ENCODE measurements at places on chromosomes 6 and 20.

- DNase-seq, result no peak
Observed at GRCh38 chr20:62632575-62633090, 9.7 kb upstream of the SLCO4A1 start.

DNA sequence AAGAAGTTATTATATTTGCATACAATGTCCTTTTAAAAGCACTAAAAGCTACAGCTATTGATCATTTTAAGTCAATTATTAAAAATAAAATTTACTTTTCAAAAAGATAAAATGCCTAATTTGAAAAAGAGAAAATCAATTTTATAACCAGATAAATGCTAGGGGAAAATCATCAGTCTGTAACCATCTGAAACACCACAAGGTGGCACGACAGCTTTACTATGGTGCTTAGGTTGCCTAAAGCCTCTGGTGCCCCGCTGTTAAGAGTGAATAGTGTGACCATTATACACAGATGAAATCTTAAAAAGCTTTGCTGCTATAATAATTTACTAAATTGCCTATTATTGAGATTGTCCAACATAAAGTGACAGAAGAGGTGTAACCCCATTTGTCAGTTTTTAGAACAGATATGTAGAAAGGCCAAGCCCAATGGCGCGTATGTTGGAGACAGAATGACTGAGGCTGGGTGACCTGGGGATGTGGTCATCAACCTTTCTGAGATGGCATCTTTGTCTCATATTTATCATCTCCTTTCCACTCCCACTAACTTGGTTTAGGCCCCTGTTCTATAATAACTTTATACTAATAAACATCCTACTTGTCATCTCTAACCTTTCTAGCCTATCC is 100.8 kb downstream of the MOXD1 start:
- DNase-seq, result no peak

GRCh38 chr6:42742116-42742894 is 3.6 kb downstream of the TBCC start:
- peak; percentile 15 for DNase-seq

DNA sequence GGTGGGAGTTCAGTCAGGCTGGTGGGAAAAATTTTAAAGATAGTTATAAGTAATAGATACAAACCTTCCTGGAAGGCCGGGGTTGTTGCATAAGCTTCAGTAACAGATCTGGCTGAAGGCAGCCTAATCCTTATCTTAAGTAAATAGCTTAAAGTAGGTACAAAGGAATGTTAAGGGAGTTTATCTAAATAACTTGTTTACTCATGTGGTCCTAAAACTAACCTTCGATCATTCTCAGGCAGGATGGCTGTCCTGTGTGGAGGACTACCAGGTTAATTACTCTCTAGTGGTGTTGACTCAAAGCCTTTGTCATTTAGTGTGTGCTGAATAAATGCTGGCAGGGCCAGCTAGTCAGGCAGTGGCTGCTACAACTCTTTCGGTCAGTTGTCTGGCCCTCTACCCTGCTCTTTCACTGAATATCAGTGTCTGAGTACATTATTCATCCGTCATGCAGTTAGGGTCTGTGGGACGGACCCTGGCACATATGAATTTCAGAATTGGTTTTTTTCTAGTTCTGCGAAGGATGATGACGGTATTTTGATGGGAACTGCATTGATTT is 131.6 kb upstream of the TAB2 start:
- no peak for DNase-seq

- DNase-seq, result no peak
Observed at GRCh38 chr6:151655099-151655498, 152.4 kb upstream of the ESR1 start.

DNA sequence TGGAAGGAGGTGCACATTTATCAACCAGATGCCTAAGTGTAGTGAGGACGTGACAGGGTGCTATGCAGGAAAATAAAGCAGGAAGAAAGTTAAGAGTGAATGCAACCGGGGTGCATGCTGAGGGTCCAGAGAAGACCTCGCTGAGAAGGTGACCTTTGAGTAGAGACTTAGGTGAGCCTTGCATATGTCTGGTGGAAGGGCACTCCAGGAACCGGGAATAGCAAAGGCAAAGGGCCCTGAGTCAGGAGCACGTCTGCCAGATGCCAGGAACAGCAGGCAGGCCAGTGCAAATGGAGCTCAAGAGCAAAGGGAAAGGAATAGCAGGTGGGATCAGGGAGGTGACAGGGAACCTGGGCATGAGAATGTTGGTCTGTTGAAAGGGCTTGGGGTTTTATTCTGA is 445.5 kb downstream of the PREX1 start:
- DNase-seq, result no peak

- no peak for DNase-seq
Observed at GRCh38 chr6:69647726-69648125, 149.1 kb downstream of the LMBRD1 start.

- no peak for DNase-seq
Observed at GRCh38 chr6:93580446-93580845, 161.1 kb upstream of the EPHA7 start.

DNA sequence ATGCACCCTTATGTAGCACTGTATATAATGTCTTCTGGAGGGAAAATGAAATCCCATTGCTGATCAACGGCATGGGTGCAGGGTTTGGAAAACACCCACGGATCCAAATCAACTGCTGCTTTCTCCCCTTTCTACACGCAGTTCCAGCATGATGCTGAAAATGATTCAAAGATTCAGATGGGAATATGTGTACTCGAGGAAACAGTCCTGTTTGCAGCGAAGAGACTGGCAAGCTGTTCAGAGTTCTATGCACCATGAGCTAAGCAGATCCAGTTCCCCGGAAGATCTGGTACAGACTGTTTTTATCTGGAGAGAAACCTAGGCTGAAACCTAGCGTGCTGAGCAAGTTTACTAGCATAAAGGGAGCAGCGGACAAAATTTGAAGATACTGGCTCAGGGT is 47.9 kb upstream of the CDH4 start:
- DNase-seq, result no peak

DNA sequence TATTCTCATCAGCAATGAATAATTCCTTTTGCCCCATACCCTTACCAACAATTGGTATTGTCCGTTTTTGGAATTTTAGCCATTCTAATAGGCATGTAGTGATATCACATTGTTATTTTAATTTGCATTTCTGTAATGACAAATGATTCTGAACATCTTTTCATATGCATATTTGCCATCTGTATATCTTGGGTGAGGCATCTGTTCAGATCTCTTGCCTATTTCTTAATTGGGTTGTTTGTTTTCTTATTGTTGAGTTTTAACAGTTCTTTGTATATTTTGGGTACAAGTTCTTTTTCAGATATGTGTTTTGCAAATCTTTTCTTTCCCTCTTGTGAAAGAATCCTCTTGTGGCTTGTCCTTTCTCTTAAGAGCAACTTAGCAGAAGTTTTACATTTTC is 69.6 kb downstream of the ZNF292 start:
- no peak for DNase-seq

DNA sequence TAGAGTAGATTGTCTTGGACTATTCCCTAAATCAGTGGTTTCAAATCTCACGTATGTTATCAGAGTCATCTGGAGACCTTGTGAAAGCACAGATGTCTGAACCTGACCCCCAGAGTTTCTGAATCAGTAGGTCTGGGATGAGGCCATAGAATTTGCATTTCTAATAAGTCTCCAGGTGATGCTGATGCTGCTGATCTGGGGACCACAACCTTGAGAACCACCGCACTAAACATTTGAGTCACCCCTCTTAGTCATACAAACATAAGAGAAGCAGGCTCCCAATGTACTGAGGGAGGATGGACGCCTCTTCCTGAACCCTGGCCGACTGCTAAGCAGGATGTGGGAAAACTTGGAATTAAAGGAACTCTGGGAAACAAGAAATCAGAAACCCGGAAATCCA is 187.8 kb upstream of the PRDM1 start:
- DNase-seq, result no peak

DNA sequence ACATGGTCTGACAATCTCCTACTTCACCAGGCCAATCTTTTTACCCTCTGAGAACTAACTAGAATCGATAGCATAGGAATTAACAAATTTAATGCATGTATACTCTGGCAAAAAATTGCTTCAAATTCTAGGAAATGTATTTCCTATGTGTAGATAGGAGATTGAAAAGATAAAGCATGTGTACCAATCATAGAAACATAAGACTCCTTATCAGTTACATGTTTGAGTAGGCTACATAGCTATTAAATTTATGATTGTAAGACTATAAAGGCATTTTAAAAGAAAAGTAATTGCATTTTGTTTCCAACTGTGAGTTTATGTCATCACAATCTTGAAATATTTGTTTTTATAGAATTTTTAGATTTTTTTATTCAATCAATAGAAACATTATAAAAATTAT is 196.6 kb upstream of the HEY2 start:
- DNase-seq, result no peak

- no peak for DNase-seq
Observed at GRCh38 chr6:28657769-28658465, 132.2 kb downstream of the GPX5 start.

DNA sequence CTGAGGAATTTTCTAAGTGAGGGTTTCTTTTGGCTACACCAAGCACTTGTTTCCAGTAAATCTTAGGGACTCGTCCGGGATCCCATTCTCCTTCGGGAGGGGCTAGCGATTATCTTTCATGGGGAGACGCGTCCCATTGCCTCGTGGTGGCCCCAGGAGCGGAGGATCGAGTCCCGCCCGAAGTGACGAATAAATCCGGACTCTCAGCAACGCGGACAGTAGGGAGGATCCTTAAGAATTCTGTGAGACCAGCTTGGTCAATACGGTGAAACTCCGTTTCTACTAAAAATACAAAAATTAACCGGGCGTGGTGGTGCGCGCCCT is 69.1 kb upstream of the PRSS16 start:
- no peak for DNase-seq

DNA sequence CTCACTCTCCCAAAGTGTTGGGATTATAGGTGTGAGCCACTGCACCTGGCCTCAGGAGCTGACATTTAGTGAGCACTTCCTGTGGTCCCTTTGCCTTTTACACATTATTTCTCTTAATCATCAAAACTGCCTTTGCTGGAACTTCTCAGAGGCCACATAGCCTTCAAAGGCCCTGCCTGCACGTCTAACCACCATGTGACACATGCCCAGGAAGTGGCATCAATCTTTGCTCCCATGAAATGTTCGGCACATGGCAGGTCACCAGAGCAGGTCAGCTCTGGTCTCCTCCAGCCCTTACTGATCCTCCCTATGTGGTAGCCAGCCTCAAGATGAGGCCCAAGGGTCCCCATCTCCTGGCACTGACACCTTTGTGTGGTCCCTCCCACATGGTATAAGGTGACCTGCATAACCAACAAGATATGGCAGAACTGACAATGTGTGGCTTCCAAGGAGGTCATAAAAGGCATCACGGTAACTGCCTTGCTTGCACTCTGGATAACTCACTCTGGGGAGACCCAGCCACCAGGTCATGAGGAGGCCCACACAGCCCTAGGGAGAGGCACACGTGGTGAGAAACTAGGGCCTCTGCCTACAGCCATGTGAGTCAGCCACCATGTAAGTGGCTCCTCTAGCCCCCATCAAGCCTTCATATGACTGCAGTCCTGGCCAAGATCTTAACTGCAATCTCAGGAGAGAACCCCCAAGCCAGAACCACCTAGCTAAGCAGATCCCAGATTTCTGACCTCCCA is 28.8 kb upstream of the HMGA1 start:
- no peak for DNase-seq

All from NCI-H187 treated with DMSO at 0.1 percent for 48 hours (cell line).